ENCODE measurements at places on chromosomes 2 and 18.

GRCh38 chr2:174897286-174897685, 107.9 kb downstream of the CHN1 start:
- DNase-seq, result no peak

- no peak for DNase-seq
These were observed 213.7 kb downstream of the SEPTIN10 start for GRCh38 chr2:109400102-109400501.

DNA sequence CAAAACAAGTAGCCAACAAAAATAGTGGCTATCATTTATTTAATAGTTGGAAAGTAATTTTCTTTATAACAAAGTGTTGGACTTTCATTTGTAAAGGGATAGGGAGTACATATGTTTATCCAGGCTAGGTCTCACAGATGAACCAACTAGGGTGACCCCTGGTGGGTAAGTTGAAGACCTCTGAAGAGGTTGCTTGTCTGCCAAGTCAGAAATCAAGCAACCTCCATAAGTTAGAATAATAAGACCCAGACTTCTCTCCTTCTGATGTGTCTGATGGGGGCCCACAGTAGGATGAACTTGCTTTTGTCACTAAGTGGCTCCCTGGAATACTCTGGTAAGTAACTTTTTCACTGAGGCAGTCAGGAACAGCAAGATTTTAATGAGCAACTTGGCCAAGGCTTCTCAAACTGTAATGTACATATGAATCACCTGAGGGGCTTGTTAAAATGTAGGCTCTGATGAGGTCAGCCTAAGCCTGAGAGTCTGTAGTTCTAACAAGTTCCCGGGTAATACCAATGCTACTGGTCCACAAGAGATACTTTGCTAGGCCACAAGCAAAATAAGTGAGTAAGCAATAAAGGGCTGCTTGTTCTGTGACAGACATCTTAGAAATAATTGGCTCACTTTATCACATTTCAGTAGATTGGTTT, 319.6 kb downstream of the PIK3C3 start:
- DNase-seq, result no peak

DNA sequence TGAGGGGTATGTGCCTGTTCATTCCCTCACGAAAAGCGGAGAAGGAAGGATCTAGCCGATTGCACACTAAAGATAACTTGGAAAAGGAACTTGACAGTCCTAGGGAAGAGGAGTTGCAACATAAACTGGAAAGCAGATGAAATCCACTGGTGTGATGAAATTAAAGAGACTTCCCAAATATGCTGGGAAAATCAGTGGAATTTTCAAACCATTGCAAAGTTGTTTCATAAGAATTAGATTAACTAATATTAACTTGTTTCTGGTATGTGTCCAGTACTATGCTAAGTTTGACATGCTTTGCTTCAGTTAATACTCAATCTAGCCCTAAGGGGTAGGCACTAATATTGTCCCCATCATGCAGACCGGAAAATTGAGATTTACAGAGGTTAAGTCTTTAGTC, 222.7 kb downstream of the IKZF2 start:
- DNase-seq, result no peak

DNA sequence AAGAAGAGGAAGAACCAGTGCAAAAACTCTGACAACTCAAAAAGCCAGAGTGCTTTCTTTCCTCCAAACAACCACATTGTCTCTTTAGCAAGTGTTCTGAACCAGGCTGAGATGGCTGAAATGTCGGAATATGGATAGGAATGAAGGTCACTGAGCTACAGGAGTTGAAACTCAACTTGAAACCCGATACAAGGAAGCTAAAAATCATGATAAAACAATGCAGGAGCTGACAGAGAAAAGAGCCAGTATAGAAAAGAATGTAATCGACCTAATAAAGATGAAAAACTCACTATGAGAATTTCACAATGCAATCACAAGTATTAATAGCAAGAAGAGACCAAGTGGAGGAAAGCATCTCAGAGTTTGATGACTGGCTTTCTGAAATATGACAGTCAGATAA, 15.0 kb upstream of the EIF2AK3 start:
- no peak for DNase-seq

GRCh38 chr2:162926907-162927306, 88.3 kb upstream of the KCNH7 start:
- no peak for DNase-seq

- DNase-seq, result no peak
These were observed 29.8 kb downstream of the MGAT5 start for GRCh38 chr2:134283661-134284060.

GRCh38 chr2:226330206-226330605, 469.4 kb downstream of the IRS1 start:
- DNase-seq, result no peak

GRCh38 chr18:69865776-69866175, 81.9 kb downstream of the CD226 start:
- DNase-seq, result no peak

- no peak for DNase-seq
These were observed 159.7 kb upstream of the LHCGR start for GRCh38 chr2:48915227-48915626.

- peak; percentile 52 for DNase-seq
These were observed 52.0 kb downstream of the KIF5C start for GRCh38 chr2:148926981-148927401.

DNA sequence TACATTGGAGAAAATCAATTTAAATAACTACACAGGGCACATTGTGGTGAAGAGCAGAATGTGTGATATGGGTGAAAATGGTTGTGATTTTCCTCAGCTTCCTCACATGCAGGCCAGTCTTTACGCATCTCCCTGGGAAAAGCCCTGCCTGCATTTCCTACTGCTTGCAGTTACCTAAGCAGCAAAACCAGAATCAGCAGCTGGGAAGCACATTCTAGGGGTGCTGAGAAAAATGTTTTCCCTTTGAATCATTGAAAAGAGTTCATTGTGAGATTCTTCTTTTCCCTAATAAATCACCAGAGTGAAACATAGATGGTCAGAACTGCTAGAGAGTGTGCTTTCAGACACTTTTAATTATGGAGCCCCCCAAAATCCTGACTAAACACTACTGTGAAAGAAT, 656.0 kb downstream of the TDRD15 start:
- DNase-seq, result no peak

- peak; percentile 76 for DNase-seq
These were observed 28.7 kb downstream of the SRSF7 start for GRCh38 chr2:38722271-38723061.

GRCh38 chr2:109447776-109448175, 166.0 kb downstream of the SEPTIN10 start:
- no peak for DNase-seq

GRCh38 chr2:60867848-60868247, 13.5 kb upstream of the REL start:
- no peak for DNase-seq

DNA sequence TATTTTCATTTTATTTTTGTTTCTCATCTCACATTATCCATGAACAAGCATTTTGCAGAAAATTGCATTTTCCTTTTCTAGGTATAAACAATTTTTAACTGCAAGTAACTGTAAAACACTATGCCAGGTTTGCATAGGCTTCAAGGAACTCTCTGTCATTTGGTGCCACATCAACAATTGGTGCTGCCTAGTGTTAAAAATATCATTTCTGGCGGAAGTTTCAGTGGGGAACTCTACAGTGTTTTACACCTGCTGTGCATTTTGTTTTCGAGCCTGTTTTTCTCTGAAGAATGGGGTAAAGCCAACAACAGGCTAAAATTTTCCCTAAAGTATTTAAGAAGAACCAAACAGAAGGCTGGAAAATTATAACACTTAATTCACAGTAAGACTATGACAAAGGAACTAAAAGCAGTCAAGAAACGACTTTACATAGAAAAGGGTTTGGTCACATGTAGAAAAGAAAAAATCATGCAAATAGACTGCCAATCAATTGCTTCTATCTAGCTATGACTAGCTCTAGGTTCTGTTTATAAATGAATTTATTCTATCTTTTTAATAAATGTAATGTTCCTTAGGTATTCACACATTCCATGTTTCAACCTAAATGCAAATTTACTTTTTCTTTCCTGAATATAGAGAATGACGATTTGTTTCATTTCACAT, 21.4 kb upstream of the FRZB start:
- no peak for DNase-seq

- no peak for DNase-seq
These were observed 217.2 kb downstream of the NR4A2 start for GRCh38 chr2:156115338-156115737.

- DNase-seq, result no peak
These were observed 204.9 kb upstream of the CYRIA start for GRCh38 chr2:16870491-16871076.

DNA sequence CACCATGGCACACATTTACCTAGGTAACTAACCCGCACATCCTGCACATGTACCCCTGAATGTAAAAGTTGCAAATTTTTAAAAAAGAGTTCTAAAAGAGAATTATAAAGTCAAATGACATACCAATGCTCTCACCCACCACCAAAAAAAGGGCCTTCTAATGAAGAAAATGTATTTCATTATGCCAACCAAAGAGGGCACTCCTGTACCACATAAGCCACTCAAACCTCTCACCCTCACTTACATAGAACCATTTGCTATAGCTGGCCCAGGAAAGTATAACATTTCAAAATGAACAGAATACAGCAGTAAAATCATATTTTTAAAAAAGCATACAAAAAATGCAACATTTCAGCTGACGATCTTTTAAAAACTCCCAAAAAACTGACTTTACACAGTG, 241.5 kb upstream of the PKDCC start:
- DNase-seq, result no peak

Data from stimulated activated CD8-positive, alpha-beta memory T cell treated with anti-CD3 and anti-CD28 coated beads, Interleukin-4, amount 100 ng/mL, for 48 hours (primary cell).